Right hindlimb (tissue), 1 donor: ENCODE measurements at places on chromosomes 1 and 21.

DNA sequence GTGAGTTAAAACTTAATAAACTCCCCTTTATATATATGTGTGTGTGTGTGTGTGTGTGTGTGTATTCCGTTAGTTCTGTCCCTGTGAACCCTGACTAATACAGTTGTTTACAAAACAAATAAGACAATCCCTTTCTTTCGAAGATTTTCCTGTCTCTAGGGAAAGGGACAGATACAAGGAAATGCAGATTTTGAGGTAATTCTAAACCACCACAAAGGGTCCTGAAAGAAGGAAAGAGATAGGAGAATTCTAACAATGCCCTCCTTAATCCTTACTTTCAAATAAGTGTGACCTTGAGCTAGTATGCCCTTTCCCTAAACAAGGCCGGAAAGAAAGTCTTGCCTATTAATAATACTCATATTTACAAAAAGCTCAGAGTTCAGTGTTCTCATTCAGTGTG lies 164.8 kb upstream of the COL11A1 start:
- no peak for DNase-seq

DNA sequence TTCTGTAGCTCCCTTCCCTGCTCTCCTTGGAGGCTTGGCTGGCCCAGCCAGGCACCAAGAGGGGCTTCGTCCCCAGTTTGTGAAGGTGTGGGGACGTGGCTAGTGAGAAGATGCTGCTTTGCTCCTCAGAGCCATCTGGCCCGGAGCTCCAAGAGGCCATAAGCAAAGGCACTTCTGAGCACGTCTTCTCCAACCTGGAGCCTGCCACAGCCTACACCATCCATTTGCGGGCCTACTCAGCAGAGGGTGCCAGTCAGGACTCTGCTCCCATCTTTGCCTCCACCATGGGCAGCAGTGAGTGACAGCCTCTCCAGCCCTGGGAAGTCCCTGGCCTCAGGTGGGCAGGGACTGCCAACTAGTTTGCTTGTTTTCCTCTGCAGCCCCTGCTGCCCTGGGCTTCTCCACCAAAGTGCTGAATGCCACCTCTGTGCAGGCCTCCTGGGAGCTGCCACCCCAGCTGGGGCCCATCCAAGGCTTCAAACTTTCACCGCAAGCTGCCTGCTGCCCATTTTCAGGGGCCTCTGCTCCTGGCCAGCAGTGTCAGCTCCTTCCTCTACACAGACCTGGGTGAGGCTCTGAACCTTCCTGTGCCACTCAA lies 25.9 kb downstream of the SLC27A3 start:
- DNase-seq, result no peak

DNA sequence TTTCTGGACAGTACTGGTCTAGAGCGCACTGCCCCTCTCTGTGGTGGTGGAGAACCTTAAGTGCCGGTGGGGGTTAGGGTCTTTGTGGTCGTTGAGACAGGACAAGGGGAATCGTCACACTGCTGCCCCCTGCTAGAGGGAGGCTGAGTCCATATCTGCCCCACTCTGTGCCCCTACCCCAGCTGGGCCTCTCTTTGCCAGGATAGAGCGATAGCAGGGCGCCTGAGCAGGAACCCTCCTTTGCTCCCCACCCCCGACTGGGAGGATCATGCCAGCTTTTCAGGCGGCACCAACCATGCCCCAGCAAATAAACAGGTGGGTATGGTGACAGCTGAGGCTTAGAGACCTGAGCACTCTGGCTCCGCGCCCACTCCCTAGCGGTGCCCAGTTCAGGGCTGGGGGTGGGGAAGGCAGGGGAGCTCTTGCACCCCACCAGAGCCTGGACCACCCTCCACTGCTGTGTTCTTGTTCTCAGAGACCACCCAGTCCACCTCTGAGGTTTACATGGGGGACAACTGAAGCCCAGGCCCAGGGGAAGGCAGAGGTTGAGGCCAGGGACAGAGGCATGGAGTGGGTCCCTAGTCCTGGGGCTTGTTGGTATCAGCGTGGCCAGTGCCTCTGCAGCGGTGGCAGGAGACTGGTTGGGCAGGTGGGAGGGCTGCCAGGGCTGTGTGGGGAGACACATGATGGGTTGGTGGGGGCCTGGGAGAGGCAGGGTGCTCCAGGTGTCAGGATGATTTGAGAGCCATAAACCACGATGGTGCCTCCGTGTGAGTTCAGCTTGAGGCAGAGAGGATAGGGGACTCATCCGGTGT lies 1.6 kb downstream of the PADI2 start:
- DNase-seq, result peak; percentile 36

- DNase-seq, result no peak
Observed at GRCh38 chr1:27476237-27476636, 13.7 kb downstream of the WASF2 start.

- DNase-seq, result no peak
Observed at GRCh38 chr1:228944935-228945371, 209.7 kb downstream of the RHOU start.

GRCh38 chr21:19853061-19853460 lies 1145.1 kb upstream of the NCAM2 start:
- DNase-seq, result no peak

GRCh38 chr1:147272042-147272441 lies 29.6 kb downstream of the CHD1L start:
- DNase-seq, result no peak

- no peak for DNase-seq
Observed at GRCh38 chr1:41493117-41493536, 8.6 kb upstream of the EDN2 start.

- peak; percentile 89 for DNase-seq
Observed at GRCh38 chr1:18820791-18821641, 38.4 kb downstream of the TAS1R2 start.

GRCh38 chr1:182841368-182841988 lies 2.3 kb downstream of the DHX9 start:
- DNase-seq, result no peak

DNA sequence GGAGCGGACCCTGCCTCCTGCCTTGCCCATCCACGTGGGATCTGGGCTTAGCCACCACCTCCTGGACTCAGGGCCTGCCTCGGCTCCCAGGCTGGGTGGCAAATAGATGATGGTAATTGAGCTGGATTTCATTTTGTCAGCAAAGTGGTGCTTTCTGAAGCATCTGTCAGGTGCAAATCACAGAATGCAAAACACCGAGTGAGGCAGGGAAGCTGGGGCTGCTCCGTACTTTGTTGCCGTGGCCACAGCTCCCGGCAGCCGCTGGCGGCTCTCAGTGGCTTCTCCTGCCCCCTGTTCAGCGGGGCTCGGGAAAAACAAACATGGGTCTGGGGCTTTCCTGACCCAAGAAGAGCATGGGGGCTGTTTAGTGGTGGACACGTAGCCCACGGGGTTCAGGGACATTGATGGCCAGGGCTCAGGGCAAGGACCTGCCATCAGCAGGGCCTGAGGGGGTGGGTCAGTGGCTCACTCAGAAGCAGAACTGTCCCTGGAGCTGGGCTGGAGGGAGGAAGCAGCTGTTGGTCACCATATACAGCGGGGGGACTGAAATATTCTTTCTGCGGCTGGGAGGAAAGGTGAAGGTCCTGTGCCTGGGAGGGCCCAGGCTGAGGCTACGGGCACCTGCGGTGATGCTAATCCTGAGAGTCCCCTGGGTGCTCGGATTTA lies 130.0 kb upstream of the VAMP3 start:
- DNase-seq, result no peak

DNA sequence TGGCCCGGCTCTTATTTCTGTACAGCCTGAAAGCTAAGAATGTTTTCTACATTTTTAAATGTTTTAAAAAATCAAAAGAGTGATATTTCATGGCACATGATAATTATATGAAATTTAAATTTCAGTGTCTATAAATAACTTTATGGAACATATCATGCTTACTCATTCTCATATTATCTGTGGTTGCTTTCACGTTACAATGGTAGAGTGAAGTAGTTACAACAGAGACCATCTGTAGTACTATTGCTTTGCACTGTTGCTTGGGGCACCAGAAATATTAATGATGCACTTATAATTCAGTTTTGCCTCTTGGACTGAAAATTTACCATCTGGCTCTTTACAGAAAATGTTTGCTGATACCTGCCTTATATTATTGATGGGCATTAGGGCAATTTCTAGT lies 481.6 kb downstream of the PLPP3 start:
- DNase-seq, result no peak

- DNase-seq, result no peak
Observed at GRCh38 chr1:43472087-43472462, 18.3 kb upstream of the HYI start.

DNA sequence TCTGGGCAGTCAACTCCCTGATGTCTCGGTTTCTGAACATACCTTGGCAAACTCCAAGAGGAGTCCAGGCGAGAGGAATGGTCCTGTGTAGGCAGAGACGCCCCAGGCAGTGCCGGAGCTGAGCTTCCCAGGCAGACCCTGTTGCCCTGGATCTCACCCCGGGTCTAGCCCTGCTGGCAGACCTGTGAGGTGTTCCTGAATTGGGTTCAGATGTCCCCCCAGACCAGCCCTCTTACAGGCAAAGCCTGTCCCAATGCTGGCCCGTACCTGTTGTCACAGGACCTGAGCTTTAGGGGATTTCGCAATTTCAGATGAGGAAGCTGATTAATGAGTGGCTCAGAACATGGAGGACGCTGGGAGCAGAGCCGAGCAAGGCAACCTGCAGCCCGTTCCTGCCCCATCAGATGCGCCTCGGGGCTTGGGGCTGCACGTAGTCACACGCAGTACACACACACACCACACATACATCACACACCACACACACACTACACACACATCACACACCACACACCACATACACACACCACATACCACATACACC lies 38.5 kb upstream of the PDE9A start:
- no peak for DNase-seq

DNA sequence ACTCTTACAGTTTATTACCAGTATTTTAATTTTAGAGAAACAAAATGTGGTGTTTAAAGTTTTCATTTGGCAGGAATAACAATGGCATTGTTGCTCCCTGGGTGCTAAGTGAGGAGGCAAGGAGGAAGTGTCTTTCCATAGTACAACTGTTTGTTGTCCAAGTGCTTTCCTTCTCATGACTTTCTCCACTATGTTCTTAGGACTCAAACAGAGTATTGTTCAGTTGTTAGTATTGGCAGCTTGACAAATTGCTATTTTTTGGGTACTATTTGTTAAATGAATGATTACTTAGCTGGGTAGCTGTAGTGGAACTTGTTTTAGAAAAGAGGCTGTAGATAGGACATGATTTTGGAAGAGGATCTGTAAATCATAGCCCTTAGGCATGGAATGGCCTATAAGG lies 7.5 kb downstream of the OTUD3 start:
- DNase-seq, result no peak

GRCh38 chr1:91680556-91681155 lies 180.0 kb downstream of the CDC7 start:
- DNase-seq, result no peak

- DNase-seq, result peak; percentile 70
Observed at GRCh38 chr1:226827458-226827857, 43.0 kb upstream of the PSEN2 start.

DNA sequence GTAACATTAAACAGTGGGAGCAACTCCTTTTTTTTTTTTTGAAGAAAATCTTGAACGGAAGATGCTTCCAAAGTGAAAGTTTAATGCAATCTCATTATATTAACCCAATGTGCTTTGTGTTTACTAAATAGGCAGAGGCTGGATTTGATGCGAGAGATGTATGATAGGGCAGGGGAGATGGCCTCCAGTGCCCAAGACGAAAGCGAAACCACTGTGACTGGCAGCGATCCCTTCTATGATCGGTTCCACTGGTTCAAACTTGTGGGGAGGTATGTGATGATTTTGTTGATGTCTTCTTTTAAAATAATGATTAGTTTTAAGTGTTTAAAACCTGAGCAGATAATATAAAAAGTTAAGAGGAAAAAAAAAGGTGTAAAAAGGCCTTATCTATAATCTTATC lies 74.2 kb upstream of the PGD start:
- DNase-seq, result no peak

GRCh38 chr1:201605385-201606010 lies 66.6 kb downstream of the NAV1 start:
- DNase-seq, result no peak

- DNase-seq, result no peak
Observed at GRCh38 chr1:33128781-33129180, 47.8 kb downstream of the AZIN2 start.

GRCh38 chr1:209157546-209158249 lies 425.8 kb upstream of the CAMK1G start:
- DNase-seq, result no peak

DNA sequence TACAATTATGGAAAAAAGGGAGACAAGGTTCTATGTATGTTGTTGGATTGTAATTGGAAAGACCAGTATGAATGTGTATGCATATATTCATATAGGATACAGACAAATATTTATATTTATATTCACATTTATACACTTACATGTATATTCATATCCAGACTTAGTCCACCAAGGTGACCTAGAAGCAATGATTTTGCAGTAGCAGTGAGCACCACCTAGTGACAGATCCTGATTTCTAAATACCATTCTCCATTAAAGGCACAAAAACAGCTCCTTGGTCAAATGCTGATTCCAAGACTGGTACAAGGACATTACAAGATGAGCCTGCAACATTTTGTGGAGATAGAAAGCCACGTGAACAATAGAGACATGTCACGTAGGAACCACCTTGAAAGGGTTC lies 153.4 kb downstream of the SDCCAG8 start:
- no peak for DNase-seq

GRCh38 chr1:177864538-177865305 lies 105.1 kb downstream of the SEC16B start:
- peak; percentile 29 for DNase-seq

DNA sequence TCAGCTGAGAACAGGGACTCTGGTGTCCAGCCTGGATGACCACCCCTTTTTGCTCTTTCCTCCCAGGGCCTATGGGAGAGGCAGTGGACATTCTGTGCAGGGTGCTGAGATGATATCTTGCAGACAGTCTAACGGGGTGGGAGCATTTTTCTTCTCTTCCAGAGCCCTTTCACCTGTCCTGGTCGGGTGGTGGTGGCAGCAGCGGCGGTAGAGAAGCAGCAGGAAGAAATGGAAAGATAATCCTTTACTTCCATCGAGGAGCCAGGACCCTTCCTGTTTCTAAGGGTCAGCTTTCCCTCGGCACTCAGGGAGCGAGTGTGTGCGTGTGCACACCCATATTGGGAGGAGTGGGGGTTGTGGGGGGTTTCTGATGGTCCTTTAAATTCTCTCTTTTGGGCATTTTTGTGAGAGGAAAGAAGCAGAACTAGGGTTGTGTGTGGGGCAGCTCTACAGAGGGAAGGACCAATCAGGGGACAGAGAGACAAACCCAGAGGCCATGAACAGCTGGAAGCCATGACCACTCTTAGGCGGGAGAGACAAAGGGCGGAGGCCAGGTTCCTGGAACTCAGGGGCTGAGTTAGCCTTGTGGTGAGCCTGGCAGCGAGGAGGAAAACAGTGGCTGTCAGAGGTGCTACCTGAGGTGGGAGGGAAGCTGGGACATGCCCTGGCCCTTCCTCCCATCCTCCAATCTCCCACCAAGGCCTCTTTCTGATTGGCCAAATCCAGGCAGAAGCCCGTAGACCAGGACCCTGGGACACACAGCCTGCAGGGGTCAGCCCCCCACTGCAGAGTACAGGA lies 31.2 kb upstream of the CSF3R start:
- DNase-seq, result no peak

DNA sequence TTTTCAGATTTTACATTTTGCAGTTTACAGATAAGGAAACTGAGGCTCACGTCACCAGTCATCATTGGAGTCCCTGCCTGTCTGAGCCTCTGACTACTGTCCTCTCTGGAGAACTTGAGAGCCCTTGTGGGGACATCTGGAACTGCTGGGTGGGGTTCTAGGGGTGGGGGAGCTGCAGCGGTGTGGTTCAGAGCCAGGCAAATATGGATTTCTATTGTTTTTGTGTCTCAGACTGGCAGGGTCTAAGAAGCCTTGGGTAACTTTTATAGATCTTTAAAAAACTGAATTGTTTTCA lies 46.9 kb downstream of the IER5 start:
- DNase-seq, result no peak

- DNase-seq, result no peak
Observed at GRCh38 chr1:234773936-234774677, 164.1 kb upstream of the IRF2BP2 start.

GRCh38 chr21:41210426-41211059 lies 42.6 kb downstream of the BACE2 start:
- DNase-seq, result no peak
